Activated CD4-positive, alpha-beta T cell treated with anti-CD3 and anti-CD28 coated beads, Interleukin-2, amount 50 U/mL, for 1 hour (primary cell): ENCODE measurements at places on chromosomes 5 and 9.
A peak's percentile ranks its signal among the peaks of the same experiment; 100 is the strongest.

DNA sequence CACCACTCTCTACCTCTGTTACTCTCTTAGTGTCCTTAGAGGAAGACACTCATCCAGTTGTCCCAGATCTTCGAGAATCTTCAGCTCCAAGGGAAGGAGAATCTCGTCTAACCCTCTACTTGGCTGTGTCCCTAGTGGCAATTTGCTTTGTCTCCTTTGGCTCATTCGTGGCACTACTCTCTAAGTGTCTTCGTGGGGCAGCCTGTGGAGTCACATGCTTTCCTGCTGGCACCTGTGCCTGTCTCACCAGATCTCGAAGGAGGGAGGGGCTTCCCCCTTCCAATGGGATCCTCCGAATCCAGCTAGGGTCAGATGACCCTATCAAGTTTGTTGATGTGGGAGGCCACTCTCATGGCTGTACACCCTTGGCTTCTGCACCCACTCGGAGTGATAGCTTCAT, 1.8 kb upstream of the PCDHGC5 start:
- DNase-seq = no peak

DNA sequence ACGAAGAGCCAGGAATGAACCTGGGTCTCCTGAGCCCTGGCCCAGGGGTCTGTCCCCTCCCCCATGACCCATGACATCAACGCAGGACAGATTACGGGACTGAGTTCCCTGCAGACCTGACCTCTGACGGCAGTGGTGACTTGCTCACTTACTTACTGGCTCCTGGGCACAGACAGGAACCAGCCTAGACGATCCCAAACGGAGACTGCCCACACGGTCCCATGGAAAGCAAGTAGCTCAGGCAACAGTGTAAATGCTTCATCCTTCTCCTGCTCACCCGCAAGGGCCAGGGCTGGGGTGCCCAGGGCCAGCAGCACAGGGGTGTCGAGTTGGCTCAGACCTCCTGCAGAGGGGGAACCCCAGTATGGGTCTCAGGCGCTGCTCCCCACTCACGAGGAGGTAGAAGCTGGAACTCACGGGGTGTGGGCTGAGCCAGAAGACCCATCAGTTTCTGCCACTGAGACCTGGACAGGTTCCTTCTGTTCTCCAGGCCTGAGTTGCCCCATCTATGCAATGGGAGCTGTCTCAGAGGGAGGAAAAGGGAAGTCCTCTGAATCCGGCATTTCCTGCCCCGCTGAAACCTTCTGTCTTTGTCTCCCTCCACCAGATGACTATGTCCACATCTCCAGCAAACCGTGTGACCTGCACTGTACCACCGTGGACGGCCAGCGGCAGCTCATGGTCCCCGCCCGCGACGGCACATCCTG, 5.6 kb downstream of the ADAMTSL2 start:
- no peak for DNase-seq

GRCh38 chr9:122028089-122028488, 65.0 kb downstream of the TTLL11 start:
- no peak for DNase-seq

DNA sequence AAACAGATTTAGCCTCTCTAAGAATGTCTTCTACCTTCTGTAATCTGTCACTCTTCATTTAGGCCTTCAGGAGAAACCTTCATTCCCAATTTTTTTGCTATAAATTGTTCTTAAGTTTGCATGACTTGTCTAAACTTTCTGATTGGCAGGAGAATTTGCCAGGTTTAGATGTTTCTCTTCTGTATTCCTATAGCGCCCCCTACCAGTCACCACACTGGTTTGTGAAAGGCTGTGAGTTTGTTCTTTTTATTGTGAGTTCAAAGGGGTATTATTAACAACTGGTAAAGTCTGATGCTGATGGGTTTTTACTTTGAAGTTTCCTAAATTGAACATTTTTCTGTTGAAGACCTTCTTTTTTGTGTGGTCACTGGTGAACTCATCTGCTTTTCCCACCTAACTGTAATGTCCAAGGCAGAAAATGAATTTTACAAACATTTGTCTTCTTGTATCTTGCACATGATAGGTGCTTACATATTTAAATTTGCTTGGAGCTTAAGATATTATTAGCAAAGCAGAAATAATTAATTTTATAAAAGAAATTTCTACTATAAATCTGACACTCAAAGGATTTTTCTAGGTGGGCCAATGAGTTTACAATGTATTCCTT, 18.4 kb upstream of the F2RL2 start:
- DNase-seq = peak; percentile 59

DNA sequence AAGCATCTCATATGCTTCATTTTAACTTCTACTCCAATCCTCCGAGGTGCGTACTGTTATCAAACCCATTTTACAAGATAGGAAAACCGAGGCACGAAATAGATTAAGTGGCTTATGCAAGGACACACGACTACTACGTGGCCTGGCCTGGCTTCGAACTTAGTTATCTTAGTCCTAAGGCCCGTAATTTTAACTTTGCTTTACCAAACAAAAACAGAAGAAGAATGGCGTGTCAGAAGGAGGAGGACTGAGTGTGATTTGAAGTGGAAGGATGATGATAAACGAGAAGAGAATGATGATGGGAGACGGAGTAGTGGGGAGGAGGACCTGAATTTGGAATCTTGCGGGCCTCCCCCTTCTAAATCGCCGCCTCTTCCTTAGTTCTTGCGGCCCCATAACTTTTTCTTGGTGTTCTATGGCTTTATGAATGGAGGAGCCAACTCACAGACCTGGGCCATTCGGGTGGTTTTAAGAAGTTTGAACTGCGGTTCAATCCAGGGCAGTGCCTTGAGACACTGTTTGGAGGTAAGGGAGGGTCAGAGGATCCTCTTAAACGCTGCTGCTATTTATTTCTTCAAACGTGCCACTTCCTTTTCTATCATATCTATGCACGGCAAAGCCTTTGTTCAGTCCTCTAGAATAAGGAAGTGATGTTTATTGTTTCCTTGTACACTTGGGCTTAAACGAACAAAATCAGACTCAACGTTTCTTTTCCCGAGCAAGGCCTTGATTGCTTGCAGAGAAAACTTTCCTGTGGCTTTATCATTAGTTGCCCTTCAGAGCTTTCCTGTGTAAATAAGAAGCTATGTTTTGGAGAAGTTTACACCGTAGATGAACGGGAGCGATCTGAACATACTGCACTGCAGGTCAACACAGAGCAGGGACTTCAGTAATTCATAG, 795 bp downstream of the CNOT8 start:
- DNase-seq = peak; percentile 2

DNA sequence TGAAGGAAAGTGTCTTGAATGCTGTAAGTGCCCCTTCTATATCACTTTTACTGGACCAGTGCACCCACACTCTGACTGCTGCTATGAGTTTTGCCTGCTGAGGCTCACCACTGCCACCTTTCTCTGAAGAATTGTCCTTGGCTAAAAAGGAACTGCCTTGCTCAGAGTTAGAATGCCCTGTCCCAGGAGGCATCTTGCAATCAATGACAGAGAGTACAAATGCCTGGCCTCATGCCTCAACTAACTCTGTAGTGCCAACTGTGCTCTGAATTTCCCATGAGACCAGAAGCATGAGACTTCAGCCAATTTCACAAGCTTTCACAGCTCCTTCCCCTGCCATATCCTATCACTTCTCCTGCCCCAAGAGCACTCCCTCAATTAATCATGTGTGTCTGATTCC, 569.7 kb downstream of the ZNF608 start:
- DNase-seq = no peak

GRCh38 chr5:87340716-87341115, 72.0 kb downstream of the CCNH start:
- DNase-seq = no peak

- DNase-seq = no peak
Observed at GRCh38 chr9:130755377-130756007, 61.9 kb downstream of the EXOSC2 start.

GRCh38 chr5:179311091-179311470, 34.2 kb downstream of the ADAMTS2 start:
- DNase-seq = no peak

GRCh38 chr9:111038331-111039230, at the start of gene LPAR1:
Gene LPAR1, minus strand, starts transcription at chr9:111038470. Its CDS starts 66,353 bp downstream, at chr9:110972117.
- DNase-seq = no peak

GRCh38 chr9:135479469-135480052, at the start of gene PPP1R26:
Gene PPP1R26, plus strand, starts transcription at chr9:135479782. Its CDS starts 4,729 bp downstream, at chr9:135484511.
- DNase-seq = no peak

DNA sequence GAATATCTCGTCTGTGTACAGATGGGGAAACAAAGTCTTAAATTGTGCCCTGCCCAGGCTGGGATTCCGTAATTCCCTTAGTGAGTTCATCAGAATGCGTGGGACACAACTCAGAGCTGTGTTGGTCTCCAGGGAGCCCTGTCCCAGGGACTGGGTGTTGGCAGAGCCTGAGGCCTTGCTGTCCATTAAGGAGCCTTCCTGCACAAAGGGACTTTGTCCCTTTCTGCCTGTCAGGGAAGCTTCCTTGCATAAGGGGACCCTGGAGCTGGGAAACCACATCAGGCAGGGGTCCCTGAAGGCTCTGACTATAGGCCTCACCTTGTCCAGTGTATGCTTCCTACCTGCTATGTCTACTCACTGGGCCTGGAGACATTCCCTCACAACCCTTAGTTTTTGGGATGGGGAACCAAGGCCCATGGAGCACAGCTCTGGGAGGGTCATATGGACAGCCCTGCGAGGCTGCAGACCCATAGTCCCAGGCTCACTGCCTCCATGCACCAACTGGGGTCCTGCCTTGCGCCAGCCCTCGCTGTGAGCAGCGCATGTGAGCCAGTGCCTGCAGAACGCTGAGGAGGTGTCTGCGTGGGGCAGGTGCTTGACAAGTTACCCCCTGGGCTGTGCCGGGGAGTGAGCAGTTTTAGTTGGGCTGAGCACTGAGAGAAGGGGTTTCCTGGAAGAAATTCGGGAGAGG, 1.6 kb downstream of the CARD19 start:
- no peak for DNase-seq

DNA sequence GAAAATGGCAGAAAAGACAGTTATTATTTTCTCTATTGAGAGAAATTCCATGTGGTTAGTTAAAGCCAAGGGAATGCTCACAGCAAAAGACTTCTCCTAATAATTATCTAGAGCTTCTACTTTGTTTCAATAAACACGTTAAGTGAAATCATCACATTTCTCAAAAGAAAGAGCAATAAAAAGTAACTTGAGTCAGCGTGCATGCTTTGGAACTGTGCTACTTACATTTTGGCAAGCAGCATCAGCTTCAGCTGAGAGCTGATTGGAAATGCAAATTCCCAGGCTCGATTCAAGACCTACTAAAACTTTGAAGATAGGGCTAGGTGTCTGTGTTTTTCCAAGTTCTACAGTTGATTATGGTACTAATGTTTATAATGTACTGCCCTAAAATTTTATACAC, 132.1 kb downstream of the CDH18 start:
- DNase-seq = no peak

GRCh38 chr5:39209924-39210323, 9.4 kb downstream of the FYB1 start:
- peak; percentile 74 for DNase-seq

GRCh38 chr9:99058964-99059921, 45.7 kb upstream of the TGFBR1 start:
- DNase-seq = no peak

DNA sequence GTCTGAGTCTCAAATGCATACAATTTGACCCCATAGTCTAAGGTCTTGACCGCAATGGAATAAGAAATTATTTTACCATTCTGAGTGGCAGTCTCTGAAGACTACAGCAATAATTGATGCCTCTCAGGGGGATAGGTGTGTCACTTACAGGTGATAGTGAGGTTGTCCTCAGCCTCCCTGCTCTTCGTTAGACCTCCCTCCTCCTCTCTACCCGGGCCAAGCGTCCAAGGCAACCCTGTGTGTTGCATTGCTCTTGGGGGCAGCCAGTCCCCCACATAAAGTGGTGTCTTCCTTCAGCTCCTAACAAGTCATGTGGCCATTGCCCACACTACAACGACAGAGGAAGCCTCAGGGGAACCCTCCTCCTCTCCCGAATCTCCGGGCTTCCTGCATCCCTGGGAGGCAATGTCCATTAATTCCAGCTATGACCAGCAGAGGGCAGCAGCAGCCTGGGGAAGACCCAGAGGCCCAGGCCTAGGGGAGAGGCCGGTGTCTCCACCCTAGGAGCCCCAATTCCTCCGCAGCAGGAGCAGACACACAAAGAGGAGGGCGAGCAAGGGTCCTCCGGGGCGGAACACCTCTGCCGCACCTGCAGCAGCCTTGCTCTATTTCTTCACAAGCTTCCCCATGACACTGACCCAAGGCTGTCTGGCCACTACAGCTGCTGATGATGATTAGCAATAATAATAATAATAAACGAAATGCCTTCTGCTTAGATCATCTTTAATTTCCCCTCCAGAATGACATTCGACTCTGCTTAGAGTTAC, 134.8 kb downstream of the KCNIP1 start:
- peak; percentile 53 for DNase-seq

DNA sequence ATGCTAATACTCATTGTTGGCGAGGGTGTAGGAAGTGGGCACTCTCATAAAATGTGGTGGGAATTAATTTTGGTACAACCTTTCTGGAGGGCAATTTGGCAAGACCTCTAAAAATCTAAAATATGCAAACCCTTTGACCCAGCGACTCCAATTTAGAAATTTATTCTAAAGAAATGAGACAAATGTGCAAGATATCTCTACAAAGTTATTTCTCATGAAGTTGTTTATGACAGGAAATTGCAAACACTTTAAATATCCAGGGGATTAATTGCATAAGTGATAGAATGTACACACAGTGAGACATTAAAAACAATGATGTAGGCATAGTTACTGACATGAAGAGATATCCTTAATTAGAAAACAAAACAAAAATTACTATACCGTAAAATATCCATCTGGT, 246.3 kb upstream of the MAP3K1 start:
- no peak for DNase-seq

- DNase-seq = no peak
Observed at GRCh38 chr9:133125941-133126696, 5.1 kb upstream of the RALGDS start.

GRCh38 chr5:79133657-79134451, 22.2 kb downstream of the BHMT start:
- peak; percentile 62 for DNase-seq

DNA sequence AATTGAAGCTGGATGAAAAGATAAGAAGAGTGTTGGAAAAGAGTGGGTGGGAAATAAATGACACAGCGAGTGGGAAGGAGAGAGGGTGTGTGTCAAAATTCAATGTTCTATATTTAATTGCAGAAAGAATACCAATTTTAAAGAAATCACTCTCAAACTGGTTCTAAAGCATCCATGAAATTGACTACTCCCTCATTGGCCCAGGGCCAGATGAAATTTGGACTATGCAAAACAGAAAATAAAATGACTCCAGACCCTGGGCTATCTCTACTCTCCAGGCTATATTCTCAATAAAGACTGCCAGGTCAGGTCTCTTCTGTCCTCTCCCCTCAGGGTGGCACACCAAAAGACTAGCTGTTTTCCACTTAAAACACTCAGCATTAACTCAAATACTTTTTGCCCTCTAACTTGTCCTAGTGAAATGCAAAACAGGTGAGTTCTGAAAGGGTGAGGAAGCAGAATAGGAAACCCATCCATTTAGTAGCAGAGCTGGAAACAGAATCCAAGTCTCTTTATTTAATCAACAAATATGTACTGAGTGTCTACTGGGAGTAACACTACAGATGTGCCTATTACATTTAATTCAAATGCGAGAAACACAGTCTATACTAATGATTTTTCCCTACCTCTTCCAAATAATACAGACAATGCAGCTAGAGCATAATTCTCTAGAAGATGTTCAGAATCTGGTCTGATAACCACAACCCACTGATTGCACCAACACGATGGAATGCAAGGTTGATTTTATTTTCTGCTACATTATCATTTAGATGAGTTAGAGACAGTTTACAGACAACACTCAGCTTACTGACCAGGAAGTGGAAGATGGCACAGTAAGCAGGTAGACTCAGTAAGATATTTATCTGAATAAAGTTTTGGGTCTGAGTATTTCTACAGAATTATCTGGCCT, 42.1 kb downstream of the EFCAB9 start:
- no peak for DNase-seq
